ENCODE measurements at places on chromosomes 11 and 22.

DNA sequence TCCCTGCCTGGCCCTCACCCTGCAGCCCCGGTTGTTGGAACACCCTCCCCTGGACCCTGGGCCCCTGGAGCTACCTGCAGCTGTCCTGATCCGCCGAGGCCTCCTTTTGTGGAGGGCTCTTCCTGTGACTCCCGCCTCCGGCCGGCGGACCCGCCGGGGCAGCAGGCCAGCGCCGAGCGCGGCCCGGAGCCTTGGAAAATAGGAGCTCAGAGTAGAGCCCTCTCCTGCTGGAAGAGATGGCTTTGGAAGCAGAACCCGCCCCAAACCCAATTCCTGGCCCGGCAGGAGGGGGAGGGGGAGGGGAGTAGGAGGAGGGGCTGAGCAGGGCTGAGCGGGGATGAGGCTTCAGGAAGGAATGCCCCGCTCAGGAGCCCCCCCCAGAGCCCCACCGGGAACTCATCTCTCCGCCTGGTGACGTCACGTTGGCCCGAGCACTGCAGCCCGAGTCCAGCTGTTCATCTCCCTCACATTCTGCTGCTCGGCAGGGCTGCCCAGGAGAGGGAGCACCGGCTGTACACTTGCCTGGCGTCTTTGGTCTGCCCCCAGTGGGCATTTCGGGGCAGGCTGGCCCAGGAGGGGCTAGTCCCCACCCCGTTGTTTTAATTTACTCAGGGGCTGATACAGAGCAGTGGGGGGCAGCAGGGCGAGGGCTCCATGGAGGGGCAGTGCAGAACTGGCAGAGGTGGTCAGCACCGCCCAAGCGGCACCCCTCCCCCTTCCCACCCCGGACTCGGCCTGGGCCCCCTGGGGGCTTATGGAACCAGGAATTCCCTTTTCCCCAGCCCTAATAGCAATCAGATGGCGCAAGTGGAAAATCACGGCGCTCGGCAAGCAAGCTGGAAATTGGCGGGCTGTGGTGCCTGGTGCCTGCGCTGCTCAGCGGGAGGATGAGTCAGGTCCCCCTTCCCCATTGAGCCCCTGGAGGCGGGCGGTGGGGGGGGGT is at the start of gene MRGPRF:
Gene MRGPRF, minus strand, starts transcription at position 238 of the 943 bp plus-strand sequence. CDS start 3,345 bp downstream, outside the sequence.
- DNase-seq: peak; percentile 70

- peak; percentile 64 for DNase-seq
Measured at GRCh38 chr11:75465701-75466531, 32.9 kb upstream of the KLHL35 start.

DNA sequence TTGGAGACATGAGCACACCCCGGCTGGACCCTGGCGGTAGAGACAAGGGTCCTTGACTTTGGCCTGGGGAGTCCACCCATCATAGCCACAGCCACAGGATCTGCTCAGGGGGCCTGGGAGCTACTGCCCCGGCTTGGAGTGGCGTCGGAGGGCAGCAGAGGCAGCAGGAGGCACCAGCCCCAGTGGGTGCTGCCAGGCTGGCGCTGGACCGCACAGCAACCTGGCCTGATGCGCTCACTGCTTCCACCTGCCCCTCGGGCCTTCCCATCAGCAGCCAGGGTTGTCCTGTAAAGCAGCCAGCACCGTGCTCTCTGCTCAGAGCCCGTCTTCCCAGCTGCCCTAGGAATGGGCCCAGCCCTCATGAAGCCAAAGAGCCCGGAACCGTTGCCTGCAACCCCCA is 21.9 kb downstream of the SULT4A1 start:
- no peak for DNase-seq

DNA sequence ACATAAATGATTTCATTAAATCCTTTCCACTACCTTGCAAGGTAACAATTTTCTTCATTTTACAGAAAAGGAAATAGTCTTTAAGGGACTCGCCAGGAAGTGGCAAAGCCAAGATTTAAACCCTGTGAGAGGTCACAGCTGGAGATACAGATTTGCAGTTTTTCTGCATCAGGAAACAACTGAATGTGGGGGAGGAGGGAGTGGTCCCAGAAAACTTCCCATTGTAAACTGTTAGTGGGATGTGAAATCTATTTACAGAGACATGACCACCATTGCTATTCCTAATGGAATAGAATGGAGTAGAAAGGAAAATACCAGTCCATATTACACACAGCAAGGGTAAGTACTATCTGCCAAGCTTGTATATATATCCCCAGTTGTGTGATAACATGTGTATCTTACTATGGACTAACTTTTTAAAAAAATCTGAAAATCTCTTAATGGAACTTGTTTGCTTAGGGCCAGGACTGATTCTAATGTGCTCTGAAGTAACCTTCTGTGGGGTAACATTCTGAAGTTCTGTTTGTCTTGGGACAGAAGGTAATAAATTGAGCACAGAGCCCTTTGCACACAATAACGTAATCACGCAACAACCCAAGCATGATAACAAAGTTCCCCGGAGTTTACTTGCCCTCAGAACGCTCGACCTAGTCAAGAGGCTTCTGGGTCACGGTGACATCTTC is 10.9 kb upstream of the TSKU start:
- DNase-seq: no peak

DNA sequence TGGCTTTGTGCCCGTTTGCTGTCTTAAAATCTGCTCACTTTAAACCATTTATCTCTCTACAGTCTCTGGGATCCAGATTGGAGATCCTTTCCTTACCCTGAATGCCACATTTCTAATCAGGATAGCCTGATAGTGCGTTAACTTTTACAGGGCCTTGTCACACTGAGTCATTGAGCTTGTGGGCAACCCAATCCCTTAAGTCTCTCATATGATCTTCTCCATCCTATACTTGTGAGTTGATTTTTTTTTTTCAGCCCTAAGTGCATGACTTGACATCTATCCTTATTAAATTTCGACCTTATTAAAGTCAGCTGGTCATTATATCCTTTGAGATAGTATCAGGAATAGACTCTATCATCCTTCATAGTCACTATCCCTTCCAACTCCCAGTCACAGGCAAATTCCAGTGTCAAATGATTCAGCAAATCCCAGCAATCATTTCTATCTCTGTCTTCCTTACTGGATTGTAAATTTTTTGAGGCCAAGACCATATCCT is 57.7 kb downstream of the TEAD1 start:
- no peak for DNase-seq

DNA sequence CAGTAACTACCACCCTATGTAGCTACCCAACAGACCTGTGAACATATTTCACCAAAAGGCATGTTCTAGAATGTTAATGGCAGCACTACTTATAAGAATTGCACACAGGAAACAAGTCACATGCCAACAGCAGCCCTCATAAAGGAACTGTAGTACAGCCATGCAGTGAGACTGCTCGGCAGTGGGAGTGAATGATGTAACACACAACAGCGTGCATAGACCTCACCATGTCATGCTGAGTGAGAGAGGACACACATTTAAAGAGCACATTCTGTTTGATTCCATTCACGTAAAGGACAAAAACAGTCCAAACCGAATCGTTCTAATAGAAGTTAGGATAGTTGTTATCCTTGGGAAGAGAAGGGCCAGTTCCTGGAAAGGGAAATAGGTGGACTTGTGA is 27.2 kb upstream of the KIRREL3 start:
- DNase-seq: no peak

GRCh38 chr11:15730263-15730994 is 615.7 kb downstream of the INSC start:
- DNase-seq: no peak

DNA sequence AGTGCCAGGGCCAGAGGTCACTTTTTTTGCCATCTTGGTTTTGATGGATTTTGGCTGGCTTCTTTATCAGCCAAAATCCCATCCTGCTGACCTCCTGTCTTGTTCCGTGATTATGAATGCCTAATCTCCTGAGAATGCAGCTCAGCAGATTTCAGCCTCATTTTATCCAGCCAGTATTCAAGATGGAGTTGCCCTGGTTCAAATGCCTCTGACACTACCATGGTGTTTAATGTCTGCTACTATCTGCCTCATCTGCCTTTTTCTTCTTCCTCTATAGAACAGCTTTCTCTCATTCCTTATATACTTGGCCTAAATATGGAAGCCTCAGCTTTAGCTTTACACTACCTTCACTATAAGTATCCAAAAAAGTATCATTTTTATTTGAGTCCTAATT is 50.7 kb downstream of the ACER3 start:
- DNase-seq: peak; percentile 7

DNA sequence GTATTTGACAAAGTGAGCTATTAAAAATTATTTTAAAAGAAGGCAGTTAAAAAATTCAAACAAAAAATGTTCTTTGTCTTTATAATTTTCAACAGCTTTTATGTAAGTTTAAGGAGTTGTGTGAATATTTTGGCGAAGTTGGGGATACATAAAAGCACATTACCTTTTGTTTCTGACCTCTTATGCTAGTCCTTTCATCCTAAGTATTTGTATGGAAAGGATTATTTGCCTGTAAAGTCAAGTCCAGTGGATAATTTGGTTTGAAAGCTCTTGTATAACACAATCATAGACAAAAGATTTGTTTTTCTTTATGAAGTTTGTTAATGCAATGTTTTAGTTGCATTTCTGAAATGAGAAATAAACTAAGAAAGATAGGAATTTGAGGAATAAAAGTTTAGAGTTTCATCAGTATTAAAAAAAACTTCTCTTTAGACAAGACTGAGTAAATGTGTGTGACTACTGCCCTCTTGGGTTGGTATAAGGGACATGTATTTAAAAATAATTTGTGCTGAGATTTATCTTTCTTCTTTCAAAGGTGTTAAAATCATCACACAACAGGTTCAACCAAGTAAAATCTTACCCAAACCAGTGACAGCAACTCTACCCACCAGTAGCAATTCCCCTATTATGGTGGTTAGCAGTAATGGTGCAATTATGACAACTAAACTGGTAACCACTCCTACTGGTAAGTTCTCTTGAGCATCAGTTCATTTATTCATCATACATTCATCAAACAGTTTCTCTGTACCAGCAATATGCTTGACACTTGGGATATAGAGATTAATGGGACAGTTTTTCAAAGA is 68.2 kb downstream of the EMSY start:
- DNase-seq: peak; percentile 20

- peak; percentile 79 for DNase-seq
Measured at GRCh38 chr11:17978553-17979287, 34.1 kb downstream of the SERGEF start.

GRCh38 chr11:21635394-21636145 is 557.3 kb upstream of the ANO5 start:
- DNase-seq: no peak

- no peak for DNase-seq
Measured at GRCh38 chr22:45518580-45518991, 15.9 kb downstream of the FBLN1 start.

DNA sequence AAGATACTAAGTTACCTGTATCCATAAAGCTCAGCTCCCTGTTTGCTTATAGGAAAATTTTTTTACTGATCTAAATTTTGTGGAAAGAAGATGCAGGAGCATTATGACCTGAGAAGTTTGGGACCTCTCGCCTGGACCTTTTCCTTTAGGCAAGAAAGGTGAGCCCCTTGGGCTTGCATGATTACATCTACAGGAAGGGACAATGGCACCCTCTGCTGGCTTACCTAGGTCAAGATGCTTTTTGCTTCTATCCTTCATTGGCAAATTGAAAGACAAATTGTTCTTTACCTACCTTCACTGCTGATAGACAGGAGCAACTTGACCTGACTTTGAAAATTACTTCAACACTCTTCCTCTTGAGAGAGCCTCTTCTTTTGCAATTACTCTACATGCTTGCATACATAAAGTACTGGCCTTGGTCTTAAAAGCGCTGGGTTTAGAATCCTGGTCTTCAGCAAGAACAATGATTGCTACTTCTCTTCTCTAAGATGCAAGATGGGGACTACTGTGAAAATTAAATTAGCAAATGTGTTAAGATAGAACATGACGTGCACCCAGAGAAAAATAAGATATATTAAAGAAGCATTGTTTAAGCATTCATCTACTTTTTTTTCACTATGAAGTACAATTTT is 147.2 kb downstream of the TRPC6 start:
- DNase-seq: peak; percentile 76

Measured in neural progenitor cell (in vitro differentiated cells).